Spinal cord (tissue), 10 donors: ENCODE measurements at places on chromosomes 4 and X. TPM values are rescaled to one million over a fixed set of nuclear protein-coding genes. Genes with fewer than 3 reads are reported as not detected.

The APLN gene
- 5.3 TPM for total RNA-seq

The CLCN4 gene
- total RNA-seq = 63.0 TPM

The MAGEA8 gene
- total RNA-seq = not detected

The OTUD5 gene
- total RNA-seq = 35.7 TPM

The EDA2R gene
- total RNA-seq = 1.7 TPM

The GPRASP3 gene
- total RNA-seq = 15.0 TPM

The ENPEP gene
- 5.0 TPM for total RNA-seq

The COL4A5 gene
- total RNA-seq = 87.2 TPM

The FHDC1 gene
- 2.5 TPM for total RNA-seq

GRCh38 chrX:136228839-136229207 lies 22.4 kb downstream of the MAP7D3 start:
- peaks cover 5% of the 10 kb centered on the region for H3K27me3 ChIP-seq
- H3K4me1 ChIP-seq = no peaks in the 10 kb centered on the region
- DNase-seq = no peak
- H3K27ac ChIP-seq = no peak overlapping the region

DNA sequence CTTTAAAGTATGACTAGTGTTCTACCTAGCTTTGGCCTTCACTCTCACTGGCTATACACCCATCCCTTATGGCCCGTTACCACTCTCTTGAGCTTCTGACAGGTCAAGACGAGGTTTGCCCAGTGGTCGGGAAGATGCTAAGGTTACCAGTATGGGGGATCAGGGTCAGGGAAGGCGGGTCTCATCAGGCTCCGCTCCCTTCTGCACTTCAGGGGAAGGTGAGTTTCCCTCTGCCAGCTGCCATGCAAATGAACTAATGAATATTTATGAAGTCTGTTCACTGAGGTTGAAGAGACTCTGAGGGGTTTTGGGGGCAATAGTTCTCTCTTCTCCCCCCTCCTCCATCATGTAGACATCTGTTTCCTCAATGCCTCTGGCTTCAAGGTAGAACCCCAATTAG lies 6.6 kb downstream of the EFNB1 start:
- no peak overlapping the region for H3K27ac ChIP-seq
- no peak for DNase-seq
- H3K4me1 ChIP-seq = peaks cover 37% of the 10 kb centered on the region
- no peaks in the 10 kb centered on the region for H3K27me3 ChIP-seq

DNA sequence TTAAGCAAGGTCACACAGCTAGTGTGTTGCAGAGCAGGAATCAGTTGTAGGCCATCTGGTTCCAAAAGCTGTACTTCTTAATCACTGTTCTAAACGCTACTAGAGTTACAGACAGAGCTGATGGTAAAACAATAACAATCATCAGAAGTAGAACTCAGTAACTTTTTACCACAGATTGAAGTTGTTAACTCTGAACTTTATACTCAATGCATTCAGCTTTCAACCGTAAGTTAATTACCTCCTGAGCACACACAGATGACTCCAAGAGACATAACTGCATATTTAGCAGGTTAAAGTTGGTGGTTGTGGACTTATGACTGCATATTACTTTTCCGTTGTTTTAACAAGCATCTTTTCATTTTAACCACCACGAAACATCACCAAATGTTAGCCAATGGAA lies 127.3 kb downstream of the PRSS12 start:
- H3K27ac ChIP-seq = no peak overlapping the region

DNA sequence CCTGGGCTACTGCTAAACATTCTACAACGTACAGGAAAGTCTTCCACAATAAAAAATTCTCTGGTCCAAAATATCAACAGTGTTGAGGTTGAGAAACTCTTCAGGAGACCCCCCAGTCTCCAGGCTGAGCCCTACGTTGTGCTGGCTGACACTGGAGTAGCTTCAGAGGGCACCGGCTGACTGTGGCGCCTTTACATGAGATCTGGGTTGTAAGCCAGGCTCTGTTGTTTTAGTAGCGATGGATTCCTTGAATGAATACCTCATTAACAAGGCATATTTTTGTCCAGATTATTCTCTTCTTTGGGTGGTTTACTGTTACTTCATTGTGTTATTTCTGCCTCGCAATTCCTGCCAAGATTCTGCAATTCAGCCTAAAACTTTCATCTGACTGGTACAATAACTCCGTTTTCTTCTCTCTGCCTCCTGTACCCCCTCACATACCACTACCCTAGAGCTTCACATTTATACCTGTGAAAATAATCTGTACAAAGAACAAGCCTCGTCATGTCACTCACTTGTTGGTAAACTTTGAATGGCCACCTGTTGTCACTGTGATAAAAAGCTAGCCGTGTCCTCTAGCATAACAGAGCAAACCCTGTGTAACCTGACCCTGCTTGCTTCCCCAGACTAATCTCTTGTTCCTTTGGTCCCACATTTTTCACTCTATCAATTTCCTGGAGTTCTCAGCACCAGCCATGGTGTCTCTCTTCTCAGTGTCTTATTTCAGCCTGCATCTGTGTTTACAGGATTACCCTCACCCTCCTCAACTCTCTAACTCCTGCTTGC lies 1476.1 kb upstream of the TENM3 start:
- no peaks in the 10 kb centered on the region for H3K36me3 ChIP-seq
- no peaks in the 10 kb centered on the region for H3K4me1 ChIP-seq
- H3K27me3 ChIP-seq = no peaks in the 10 kb centered on the region
- DNase-seq = no peak
- no peak overlapping the region for H3K4me3 ChIP-seq
- no peak overlapping the region for H3K27ac ChIP-seq

DNA sequence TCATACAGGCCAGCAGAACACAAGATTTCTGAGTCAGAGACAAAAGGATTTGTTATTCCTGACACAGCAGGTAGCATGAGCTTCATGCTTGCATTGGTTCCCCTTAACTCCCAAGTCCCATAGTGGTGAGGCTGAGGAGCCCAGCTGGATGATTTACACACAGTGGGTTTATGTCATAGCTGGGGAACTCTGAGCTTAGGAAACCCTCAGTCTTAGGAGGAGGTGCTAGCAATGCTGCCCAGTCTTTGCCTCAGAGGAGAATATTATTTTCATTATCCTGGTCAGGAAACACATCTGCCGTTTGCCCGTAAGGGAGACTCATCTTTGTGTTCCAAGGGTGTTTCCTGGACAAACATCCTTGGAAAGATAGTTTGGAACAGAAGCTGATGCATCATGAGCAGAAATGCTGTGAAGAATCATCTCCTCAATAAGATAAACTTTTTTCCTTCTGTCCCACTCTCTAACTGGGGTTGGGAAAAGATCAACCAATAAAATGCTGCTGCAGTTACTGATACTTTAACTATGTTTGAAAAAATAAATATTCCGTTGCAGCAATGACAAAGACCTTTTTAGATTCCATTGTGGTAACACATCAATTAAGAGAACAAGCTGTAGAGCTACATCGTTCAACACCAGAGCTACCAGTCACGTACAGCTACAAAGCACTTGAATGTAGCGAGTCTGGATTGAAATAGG lies 146.8 kb downstream of the DCLK2 start:
- H3K4me1 ChIP-seq = peaks cover 8% of the 10 kb centered on the region
- DNase-seq = peak; percentile 31
- H3K27ac ChIP-seq = peak overlapping the region; percentile 20
- no peak overlapping the region for H3K4me3 ChIP-seq
- no peaks in the 10 kb centered on the region for H3K27me3 ChIP-seq

- no peaks in the 10 kb centered on the region for H3K4me1 ChIP-seq
- H3K4me3 ChIP-seq = no peak overlapping the region
- H3K36me3 ChIP-seq = no peaks in the 10 kb centered on the region
- H3K27me3 ChIP-seq = no peaks in the 10 kb centered on the region
- no peak overlapping the region for H3K27ac ChIP-seq
Observed at GRCh38 chr4:110675426-110675825, 52.5 kb upstream of the PITX2 start.

DNA sequence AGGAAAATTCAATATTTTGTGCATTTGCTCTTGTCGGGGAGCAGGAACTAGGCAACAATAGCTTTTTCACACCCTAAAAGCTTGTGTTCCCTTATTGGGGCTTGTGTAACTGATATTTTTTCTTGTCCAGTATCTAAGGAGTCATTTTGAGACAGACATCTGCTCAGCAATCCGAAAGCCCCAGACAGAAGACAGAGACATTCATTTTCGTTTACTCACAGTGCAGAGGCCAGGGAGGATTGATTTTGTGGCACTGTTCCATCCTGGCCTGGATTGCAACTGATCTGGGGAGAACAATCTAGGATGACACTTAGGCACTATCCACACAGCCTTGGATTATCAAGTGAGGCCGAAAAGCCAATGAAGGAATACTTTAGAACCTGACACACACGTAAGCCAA lies 27.4 kb upstream of the PLAC1 start:
- no peak for DNase-seq
- no peaks in the 10 kb centered on the region for H3K36me3 ChIP-seq
- no peak overlapping the region for H3K27ac ChIP-seq
- no peaks in the 10 kb centered on the region for H3K4me1 ChIP-seq
- peaks cover 2% of the 10 kb centered on the region for H3K27me3 ChIP-seq

- no peak overlapping the region for H3K4me3 ChIP-seq
- no peak overlapping the region for H3K27ac ChIP-seq
- H3K4me1 ChIP-seq = no peaks in the 10 kb centered on the region
- no peak for DNase-seq
- H3K36me3 ChIP-seq = peaks cover 94% of the 10 kb centered on the region
Observed at GRCh38 chr4:1975391-1975801, 33.4 kb downstream of the NELFA start.

DNA sequence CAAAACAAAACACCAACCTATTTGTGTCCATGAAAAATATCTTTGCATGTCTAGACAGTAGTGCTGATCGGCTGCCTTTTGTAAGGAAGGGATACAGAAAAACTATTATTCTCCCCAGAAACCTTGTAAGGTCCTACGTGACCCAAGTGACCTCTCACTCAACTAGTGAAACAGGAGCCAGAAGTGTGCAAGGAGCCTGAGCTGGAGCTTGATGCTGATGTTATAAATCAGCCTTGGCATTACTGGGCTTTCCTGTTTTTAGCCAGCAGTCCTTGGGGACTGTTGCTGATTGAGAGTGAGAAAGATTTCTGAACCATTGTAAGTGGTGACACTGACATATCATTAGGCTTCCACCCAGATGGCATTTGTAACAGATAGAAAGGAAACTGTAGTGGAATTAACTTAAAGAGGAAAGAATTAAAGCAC lies 100.8 kb upstream of the LIMCH1 start:
- H3K27ac ChIP-seq = peak overlapping the region; percentile 49
- peak; percentile 40 for DNase-seq
- no peak overlapping the region for H3K4me3 ChIP-seq
- H3K4me1 ChIP-seq = peaks cover 27% of the 10 kb centered on the region

- H3K27me3 ChIP-seq = no peaks in the 10 kb centered on the region
- no peaks in the 10 kb centered on the region for H3K4me1 ChIP-seq
- no peaks in the 10 kb centered on the region for H3K36me3 ChIP-seq
Observed at GRCh38 chrX:5957506-5957905, 271.2 kb downstream of the NLGN4X start.

DNA sequence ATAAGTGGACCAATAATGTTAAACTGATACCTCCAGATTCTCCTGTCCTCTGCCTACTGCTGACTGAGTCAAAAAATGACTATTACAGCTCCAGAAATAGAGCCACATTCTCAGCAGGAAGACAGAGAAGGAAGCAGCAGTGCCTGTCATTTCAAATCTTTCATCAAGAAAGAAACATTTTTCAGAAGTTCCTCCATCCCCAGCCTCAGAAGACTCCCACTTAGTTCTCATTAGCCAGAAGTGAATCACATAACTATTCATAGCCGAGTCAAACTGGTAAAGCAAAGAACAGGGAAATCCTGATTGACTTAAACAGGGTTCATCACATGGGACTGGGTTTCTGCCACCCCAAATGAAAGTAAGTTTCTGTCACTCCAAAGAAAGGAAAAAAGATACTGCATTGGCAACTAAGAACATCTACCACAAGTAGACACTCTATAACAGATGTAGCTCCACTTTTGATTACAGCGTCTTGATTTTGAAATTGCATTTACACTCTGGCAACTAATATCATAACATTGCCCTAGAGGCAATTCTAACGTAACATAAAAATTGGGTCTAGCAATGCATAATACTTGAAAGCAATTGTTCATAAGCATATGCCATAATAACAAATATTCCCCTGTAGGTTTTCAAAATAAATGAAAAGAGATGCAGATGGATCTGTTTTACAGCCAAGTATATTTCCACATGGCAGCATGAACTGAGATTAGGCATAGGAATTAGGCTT lies 599.8 kb downstream of the GALNTL6 start:
- H3K27me3 ChIP-seq = no peaks in the 10 kb centered on the region
- no peaks in the 10 kb centered on the region for H3K36me3 ChIP-seq
- H3K27ac ChIP-seq = no peak overlapping the region
- H3K4me3 ChIP-seq = no peak overlapping the region

- H3K27ac ChIP-seq = no peak overlapping the region
- H3K36me3 ChIP-seq = no peaks in the 10 kb centered on the region
- H3K4me1 ChIP-seq = no peaks in the 10 kb centered on the region
- H3K27me3 ChIP-seq = no peaks in the 10 kb centered on the region
- no peak overlapping the region for H3K4me3 ChIP-seq
Observed at GRCh38 chrX:125622899-125623298, 303.2 kb downstream of the TEX13C start.

DNA sequence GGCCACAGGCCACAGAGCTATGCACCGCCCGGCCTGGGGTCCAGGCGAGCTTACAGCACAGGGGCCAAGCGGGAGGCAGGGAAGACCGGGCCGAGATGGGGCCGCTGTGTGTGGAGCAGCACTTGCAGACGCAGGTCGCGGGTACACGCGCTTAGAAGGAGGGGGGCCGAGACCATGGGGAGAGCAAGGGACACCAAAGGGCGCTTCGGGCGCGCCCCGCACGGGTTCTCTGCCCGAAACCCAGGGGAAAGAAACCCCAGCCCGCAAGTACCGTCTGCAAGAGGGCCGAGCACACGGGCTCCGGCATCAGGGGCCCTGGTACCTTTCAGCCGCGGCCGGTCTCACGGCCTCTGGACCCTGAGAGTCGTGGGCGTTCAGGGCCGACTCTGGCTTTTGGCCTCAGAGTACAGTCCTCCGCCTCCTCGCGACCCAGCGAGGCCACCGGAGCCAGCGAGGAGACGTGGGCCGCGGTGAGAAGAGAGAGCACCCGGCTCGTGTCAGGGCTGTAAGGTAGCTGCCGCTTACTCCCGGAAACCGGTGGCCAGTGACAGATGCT lies 342 bp downstream of the EOLA2 start:
- peak overlapping the region; percentile 83 for H3K4me3 ChIP-seq
- peak overlapping the region; percentile 95 for H3K27ac ChIP-seq
- no peak for DNase-seq
- peaks cover 9% of the 10 kb centered on the region for H3K4me1 ChIP-seq

DNA sequence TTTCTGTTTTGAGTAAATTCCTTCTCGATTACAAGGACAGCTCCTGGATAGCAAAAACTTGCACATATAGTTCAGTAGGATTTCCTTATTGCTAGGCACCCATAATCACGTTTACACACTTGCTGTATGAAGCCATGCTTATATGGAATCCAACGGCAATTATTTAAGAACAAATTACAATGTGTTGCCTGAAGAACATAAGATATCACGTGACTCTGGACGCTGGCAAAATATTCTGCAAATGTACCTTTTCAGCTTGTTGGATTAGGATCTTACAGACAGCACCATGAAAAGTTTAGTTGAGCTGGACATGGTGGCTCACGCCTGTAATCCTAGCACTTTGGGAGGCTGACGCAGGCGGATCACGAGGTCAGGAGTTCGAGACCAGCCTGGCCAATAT lies 17.4 kb downstream of the MFAP3L start:
- H3K27me3 ChIP-seq = no peaks in the 10 kb centered on the region
- peaks cover 15% of the 10 kb centered on the region for H3K4me1 ChIP-seq
- H3K27ac ChIP-seq = no peak overlapping the region

GRCh38 chrX:141733371-141733770 lies 34.8 kb upstream of the SPANXD start:
- H3K4me3 ChIP-seq = no peak overlapping the region
- H3K36me3 ChIP-seq = no peaks in the 10 kb centered on the region
- H3K27ac ChIP-seq = no peak overlapping the region
- DNase-seq = no peak
- no peaks in the 10 kb centered on the region for H3K27me3 ChIP-seq
- no peaks in the 10 kb centered on the region for H3K4me1 ChIP-seq
